GM12865 (cell line): ENCODE measurements at places on chromosomes 16 and 17.

GRCh38 chr16:12553191-12553590 is 250.5 kb downstream of the CPPED1 start:
- DNase-seq: no peak

DNA sequence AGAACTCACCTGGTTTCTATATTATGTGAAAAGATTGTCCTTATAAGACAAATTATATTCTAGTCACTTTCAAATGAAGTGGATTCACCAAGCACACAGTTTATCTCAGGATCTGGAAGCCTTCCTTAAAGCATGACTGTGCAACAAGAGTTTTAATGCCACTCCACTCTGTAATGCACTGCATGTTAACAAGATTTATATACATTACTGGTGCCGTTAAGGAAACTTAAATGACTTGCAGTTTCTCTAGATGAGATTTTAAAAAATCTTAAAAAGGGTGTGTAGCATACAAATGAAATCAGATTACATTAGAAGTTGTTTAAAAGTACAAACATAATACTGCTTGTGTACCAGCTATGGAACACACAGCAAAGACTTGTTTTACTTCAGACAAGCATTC is 150.8 kb downstream of the SNX11 start:
- no peak for DNase-seq

- DNase-seq: peak; percentile 22
Measured at GRCh38 chr16:24700549-24701392, 28.7 kb upstream of the TNRC6A start.

DNA sequence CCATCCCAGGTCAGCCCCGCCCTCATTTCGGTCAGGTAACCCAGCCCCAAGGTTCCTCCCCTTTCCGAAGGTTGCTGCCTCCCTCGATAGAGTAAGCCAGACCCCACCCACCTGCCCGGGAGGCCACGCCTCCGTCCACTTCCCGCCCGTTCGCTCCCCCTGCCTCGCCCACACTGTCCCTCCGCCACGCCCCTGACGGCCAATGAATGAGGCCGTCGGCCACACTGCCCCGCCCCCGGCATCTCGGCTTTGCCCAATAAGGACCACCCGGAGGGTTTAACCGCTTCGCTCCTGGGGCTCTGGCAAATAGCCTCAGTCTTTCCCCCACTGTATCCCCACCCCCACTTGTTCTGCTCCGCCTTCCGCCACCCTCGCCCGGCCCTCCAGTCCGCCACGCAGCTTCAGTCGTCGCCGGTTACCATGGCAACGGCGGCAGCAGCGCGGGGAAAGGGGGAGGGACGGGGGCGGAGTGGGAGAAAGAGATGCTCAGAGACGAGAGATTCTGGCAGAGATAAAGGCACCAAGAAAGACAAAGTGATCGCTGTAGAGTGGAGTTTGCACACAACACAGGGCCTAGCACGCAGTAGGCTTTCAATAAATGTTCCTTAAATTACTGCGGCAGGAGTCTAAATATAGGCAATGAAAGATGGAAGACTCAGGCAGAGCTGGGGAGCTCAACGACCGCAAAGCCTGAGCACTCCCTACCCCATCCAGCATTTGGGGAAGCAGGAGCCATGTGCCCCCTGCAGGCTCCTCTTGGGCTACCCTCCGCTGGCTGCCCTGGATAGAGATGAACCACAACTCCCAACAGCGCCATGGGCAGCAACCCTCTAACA is 5.1 kb downstream of the DLG4 start:
- DNase-seq: peak; percentile 98

DNA sequence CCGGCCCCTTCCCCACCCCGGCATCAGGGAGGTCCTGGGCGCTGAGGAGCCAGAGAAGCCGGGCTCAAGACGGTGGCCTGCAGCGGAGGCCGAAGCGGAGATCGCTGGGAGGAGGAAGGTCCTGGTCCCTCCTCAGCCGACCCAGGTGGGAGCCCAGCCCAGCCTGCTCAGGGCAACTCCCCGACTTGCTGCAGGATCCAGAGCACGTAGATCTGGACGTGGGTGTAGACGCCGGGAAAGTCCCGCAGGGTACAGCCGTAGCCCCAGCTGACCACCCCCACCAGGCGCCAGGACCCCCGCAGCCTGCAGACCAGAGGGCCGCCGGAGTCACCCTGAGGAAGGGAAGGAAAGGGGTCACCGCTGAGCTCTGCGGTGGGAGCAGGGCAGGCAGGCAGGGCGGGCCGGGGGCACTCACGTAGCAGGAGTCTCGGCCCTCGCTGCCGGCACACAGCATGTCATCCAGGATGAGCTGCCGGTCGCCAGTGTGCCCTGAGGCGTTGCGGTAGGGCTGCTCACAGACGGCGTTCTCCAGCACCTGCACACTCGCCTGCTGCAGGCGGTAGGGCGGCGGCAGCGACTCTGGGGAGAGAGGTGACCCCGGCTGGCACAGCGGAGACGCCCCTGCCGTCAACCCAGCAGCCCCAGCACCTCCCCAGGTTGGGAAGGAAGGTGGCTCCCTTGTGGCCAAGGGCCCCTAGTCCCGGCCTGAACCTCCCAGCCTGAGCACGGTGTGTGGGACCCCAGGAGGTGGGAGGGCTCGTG is 5.4 kb downstream of the TPSD1 start:
- DNase-seq: no peak
